ENCODE measurements at places on chromosomes 2 and 18.
A peak's percentile ranks its signal among the peaks of the same experiment; 100 is the strongest.

DNA sequence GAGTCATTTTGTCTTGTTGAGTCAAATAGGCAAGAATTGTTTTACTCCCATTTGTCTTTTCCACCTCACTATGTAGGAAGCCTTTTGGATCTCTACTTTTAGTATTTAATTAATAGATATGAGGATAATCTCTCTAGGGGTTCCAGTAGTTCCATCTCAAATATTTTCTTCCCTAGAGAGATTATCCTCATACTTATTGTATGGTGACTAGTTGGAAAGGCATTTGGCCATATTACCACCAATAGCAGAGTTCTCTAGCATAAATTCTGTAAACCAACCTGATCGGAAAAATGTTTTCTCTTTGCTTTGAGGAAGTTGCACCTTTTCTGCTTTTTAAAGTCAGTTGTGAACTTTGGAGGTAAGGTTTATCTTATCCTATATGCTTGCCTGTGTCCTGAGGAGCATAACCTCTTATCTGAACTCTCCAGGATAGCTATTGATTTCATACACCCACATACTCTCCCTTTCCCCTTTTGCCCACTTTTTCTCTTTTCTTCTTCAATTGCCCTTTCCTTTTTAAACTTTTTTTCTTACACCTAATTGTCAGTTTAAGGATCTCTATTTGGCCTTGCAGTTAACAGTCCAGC, 100.8 kb downstream of the GALNT1 start:
- DNase-seq, result no peak

DNA sequence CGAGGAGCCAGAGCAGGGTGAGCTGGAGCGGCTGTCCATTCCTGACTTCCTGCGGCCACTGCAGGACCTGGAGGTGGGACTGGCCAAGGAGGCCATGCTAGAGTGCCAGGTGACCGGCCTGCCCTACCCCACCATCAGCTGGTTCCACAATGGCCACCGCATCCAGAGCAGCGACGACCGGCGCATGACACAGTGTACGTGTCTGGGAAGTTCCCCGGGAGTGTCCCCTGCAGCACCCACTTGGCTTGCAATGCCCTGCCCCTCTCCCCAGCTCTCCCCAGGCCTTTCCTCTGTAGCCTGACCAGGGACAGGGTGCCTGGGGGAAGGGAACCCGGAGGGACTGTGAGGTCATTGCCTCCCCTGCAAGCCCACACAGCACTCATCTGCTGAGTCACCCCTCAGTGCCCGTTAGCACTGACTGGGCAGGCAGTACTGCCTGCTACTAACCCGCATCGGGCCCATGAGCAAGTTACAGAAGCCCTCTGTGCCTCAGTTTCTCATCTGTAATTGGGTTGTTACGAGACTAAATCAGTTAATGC, 29.4 kb upstream of the GMPPA start:
- DNase-seq, result no peak

GRCh38 chr2:120924924-120925323, 189.3 kb downstream of the GLI2 start:
- DNase-seq, result no peak

GRCh38 chr2:73700131-73700611, 37.0 kb downstream of the TPRKB start:
- no peak for DNase-seq

GRCh38 chr2:204437408-204437807, 107.9 kb upstream of the PARD3B start:
- DNase-seq, result no peak

- DNase-seq, result no peak
These were observed 502.1 kb upstream of the TMEFF2 start for GRCh38 chr2:192696857-192697256.

- no peak for DNase-seq
These were observed 19.1 kb upstream of the STPG4 start for GRCh38 chr2:47173986-47174732.

GRCh38 chr18:63997606-63998005, 27.7 kb downstream of the SERPINB8 start:
- DNase-seq, result peak; percentile 11

DNA sequence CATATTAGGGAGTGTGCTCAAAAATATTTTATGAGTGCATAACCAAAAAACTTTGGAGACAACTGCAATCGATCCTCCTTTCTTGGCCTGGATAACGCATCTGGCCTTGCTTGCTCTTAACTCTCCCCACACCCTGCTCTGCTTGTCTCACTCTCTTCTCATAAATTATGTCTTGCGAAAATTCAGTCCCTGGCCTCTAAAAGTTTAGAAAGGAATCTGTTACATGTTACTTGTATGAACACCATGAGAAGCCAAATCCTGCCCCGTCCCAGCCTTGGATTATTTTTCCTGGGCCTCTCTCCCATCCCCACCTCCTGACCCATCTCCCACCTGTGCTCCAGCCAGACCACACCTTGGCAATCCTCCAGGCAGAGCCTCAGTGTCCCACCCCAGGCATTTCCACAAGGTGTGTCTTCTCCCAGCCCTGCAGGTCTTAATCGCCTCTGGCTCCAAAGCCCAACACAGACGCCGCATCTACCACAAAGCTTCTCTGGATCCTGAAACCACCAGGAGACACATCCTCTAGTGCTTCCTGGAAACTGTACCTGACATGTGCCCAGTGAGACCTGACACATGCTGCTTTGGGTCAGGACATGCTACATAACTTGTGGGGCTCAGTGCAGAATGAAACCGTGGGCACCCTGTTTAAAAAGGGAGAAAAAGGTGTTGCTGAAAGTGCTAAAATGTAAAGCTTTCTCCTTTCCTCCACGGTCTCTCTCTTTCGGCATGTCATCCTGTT, 99.6 kb upstream of the ST3GAL5 start:
- no peak for DNase-seq

GRCh38 chr2:48049371-48049770, 143.1 kb upstream of the FBXO11 start:
- no peak for DNase-seq

DNA sequence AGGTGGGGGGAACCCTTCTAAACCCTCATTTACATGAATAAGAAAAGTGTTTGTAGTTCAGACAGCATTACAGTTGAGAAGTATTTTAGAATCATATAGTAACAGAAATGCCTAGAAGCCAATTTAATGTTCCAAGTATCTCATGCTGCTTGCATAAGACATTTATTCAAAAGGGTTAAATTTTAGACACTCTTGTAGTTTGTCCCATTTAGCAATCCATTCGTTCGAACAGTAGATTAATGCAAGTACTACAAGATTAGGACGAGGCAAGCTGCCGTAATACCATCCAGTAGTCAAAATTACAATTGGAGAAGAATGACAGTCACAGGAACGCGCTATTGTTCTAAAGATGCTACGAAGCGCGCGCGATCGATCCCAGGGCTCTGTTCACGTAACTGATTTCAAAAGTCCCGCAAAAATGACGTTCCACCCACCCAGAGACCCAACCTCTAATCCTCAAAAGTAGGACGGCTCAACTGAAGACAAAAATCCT, 1.2 kb downstream of the TMEM237 start:
- no peak for DNase-seq

DNA sequence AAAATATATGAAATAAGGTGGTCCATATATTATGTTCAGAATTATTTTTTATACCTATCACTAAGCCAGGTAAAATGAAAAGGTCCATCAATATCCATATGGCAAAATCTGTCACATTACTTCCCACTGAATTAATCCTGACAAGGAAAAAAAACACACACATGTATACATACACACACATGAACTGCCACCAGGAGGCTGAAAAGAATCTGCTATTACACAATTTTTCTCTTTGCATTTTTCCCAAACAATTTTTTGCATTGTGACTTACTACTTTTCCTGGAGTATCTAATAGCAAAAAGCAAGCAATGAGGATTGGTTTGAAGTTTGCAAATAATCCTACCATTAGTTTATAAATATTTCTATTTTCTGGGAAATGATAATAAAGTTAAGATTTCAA, 128.2 kb upstream of the CD226 start:
- no peak for DNase-seq

GRCh38 chr18:49359732-49360444, 100.6 kb downstream of the DYM start:
- peak; percentile 55 for DNase-seq

GRCh38 chr18:29594493-29594892, 1417.6 kb upstream of the CDH2 start:
- DNase-seq, result no peak

- no peak for DNase-seq
These were observed 6.2 kb upstream of the CCDC85A start for GRCh38 chr2:56177420-56178220.

- DNase-seq, result no peak
These were observed 102.0 kb downstream of the ARHGAP15 start for GRCh38 chr2:143231254-143231645.

Measured in AG09309 (cell line).